ENCODE measurements at places on chromosomes 1 and 21.

DNA sequence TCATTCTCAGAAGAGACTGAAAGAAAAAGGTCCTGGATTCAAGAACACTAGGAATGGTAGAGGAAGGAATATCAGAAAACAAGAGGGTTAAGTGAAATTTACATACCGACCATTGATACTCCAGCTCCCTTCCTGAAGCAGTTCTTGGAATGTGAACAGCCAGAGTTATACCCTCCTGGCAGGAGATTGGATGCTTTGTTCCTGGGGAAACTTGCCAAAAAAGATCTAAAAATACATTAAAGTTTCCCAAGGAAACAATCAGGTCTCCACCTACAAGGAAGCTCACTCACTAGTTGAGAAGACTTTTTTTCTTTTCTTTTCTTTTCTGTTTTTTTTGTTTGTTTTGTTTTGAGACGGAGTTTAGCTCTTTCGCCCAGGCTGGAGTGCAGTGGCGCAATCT, 91.1 kb downstream of the HLX start:
- DNase-seq, result peak; percentile 44

- DNase-seq, result no peak
Observed at GRCh38 chr1:184824691-184825323, 70.1 kb upstream of the EDEM3 start.

- DNase-seq, result no peak
Observed at GRCh38 chr1:187870552-187870951, 1041.8 kb downstream of the PLA2G4A start.

GRCh38 chr1:38433084-38433722, 386.6 kb upstream of the POU3F1 start:
- DNase-seq, result no peak

DNA sequence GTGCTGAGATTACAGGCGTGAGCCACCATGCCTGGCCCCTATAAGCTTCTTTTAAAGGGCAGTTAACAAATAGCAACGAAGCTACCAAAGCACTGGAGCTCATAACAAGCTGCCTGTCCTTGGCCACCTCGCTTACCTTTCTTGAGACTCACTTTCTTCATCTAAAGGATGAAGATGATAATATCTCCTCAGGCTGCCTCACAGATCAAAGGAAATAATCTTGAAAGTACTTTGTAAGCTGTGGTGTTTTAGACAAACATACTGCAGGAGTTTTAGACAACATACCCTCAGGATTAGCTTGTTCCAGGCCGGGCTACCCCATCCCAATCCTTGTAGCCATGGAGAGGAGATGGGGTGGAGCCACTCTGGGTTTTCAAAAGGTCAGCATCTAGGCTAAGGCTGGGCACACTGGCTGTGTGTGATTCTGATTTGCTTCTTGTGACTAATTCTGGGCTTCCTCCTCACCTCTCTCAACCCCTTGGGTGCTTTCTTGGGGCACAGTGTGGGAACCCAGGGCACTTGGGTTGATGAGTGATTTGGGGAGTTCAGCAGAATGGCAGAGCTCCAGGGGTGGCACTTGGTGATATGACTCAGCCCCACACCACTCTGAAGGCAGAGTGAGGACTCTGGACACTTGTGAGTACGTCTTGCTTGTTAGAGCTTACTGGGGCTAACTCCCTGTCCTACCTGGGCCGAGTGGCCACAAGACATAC, 5.2 kb downstream of the GPR25 start:
- DNase-seq, result no peak

GRCh38 chr1:228100822-228101613, 2.1 kb downstream of the C1orf35 start:
- no peak for DNase-seq

All from fibroblast of skin of right biceps (primary cell).